Sigmoid colon (tissue), 7 donors: ENCODE measurements at places on chromosomes 7 and 10. TPM values are rescaled to one million over a fixed set of nuclear protein-coding genes. Genes with fewer than 3 reads are reported as not detected.
A peak's percentile ranks its signal among the peaks of the same experiment; 100 is the strongest.

Gene RINT1
- 22.2 TPM for total RNA-seq

Gene HOXA7
- 7.8 TPM for total RNA-seq

DNA sequence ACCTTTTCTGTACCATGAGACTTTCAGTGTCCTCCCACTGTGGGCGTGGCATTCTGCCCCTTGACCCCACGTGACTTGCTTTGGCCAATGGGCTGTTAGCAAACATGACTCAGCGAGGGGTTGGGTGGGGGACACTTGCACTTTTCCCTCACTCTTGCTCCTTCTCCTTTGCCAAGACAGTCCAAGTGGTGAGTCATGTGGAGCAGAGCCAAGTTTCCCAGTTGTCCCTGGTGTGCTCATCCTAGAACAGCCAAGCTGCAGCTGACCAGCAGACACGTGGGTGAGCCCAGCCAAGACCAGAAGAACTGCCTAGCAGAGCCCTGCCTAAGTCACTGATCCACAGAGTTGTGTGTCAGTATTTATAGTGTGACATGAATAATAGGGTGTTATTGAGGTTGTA, 82.8 kb upstream of the CPXM2 start:
- DNase-seq: no peak

Gene NODAL
- total RNA-seq: not detected

Gene PALD1
- total RNA-seq: 17.2 TPM

GRCh38 chr10:50850578-50851230, 34.7 kb downstream of the A1CF start:
- no peak for DNase-seq

Gene PAPOLB
- 0.27 TPM for total RNA-seq

Gene NPSR1
- total RNA-seq: not detected

Gene GDF2
- not detected for total RNA-seq

GRCh38 chr10:131815266-131816156, 85.3 kb upstream of the PPP2R2D start:
- DNase-seq: no peak

DNA sequence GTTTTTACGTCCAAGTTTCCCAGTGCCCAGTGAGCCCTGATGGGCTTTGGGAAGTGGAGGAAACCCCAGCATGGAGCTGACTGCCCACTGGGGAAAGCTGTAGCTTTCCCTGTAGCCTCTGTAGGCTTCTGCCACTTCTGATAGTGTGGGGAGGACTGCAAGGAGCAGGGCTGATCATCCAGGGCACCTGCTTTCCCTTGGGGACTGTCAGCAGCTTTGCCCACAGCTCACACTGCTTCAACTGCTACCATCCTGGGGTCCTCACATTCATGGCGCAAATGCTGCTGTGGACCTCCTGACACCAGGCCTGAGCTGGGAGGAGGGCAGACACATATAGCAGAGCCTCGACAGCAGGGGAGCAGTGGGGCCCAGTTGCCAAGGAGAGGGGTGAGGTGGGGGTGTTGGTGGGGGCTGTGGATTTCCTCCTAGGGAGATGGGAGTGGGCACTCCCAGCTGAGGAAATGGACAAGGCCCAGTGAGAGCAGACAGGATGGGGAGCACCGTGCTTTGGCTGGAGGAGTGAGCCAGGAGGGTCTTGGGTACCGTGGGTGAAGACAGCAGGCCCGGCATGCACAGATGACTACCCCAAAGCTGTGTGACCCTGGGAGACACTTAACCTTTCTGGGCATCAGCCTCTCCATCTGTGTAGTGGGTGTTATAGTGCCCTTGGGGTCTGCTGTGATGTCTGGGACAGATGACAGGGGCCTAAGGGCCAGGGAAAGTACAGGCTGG, 16.2 kb downstream of the RAMP3 start:
- DNase-seq: peak; percentile 48

Gene FAM25C
- not detected for total RNA-seq

DNA sequence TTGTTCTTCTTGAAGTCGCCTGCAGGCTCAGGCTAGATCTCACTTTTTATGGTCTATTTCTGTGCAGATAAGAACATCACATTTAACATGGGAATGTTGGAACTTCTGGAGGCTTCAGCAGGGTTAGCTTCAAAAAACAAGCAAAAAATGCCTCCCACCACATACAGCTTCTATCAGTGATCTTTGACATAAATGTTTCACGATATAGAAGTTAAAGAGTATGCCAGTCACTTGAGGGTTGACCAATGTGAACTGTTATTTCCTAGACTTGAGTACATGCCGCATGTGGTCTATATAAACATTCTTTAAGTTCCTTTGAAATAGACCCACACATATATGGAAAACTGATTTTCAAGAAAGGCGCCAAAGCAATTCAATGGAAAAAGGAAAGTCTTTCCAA, 219.2 kb upstream of the KLF14 start:
- DNase-seq: no peak

- no peak for DNase-seq
Observed at GRCh38 chr7:158971214-158971613, 114.9 kb downstream of the DYNC2I1 start.

Gene OR2A42
- 0.16 TPM for total RNA-seq

- no peak for DNase-seq
Observed at GRCh38 chr7:9958486-9958885, 1015.2 kb upstream of the PHF14 start.

DNA sequence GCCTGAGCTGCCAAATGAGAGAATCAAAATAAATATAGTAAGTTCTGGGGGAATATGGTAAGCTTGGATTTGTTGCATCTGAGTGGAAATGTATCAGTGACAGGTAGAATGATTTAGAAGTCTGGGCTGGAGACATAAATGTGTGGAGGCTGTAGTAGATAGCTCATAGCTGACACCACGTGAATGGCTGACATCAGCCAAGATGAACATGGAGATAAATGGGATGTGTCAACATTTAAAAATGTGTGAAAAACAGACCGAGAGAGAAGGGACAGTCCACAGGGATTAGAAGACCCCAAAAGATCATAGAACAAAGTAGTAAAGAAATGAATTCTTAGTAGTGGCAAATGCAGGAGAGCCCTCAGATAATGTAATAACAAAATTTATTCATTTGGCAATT, 40.9 kb downstream of the NAMPT start:
- DNase-seq: no peak

Gene DDX21
- 30.1 TPM for total RNA-seq

Gene MEST
- total RNA-seq: 6.4 TPM

DNA sequence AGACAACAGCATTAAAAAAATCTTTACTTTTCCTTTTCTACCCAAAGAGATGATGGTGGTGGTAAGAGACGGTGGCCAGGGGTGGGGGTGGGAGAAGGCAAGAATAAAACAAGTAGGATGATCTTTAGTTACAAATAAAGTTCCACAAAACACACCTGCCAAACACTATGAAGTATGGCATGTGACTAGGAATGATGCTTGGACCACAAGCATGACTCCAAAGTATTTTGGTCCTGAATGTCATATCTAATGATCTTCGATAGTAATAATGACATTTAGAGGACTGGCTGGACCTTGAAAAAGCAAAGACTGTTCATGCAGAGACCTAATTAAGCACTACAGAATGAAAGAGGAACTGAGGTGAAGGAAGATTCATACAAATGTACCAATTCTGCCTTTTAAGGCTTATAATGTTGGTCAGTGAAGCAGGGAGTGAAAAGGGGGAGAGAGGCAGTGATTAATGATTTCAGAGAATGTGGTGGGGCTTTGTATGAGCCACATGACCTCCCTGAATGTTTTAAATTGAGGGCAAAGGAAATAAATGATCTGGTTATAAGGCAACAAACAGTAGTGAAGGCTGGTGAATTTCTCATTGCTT, 29.6 kb upstream of the DKK1 start:
- DNase-seq: no peak

Gene ERVW-1
- total RNA-seq: not detected

DNA sequence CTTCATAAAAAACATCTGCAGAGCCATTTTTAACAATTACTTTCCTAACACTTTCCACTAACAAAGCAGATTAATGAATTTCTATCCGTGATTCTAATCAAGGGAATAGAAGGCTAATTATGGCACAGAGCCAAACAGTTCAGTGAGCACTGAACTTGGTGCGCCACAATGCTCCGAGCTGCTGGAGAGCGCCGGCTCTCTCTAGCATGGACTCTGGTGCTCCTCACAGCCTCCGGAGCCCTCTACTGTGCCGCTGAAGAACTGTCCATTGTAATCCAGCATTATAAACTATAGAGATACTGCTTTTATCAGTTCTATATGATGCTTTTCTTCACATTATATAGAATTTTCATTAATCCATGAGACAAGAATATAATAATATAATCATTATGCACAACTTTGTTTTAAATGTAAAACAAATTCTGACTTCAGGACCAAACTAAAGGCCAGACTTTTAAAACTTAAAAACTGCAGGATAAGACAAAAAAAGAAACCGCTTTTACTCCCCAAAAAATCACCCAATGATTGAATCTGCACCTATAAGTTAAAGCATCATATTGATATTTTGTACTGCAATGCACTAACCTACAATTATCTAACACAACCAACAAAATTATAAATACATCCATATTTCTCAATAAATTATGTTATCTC, 123.6 kb downstream of the RNF32 start:
- DNase-seq: peak; percentile 73

DNA sequence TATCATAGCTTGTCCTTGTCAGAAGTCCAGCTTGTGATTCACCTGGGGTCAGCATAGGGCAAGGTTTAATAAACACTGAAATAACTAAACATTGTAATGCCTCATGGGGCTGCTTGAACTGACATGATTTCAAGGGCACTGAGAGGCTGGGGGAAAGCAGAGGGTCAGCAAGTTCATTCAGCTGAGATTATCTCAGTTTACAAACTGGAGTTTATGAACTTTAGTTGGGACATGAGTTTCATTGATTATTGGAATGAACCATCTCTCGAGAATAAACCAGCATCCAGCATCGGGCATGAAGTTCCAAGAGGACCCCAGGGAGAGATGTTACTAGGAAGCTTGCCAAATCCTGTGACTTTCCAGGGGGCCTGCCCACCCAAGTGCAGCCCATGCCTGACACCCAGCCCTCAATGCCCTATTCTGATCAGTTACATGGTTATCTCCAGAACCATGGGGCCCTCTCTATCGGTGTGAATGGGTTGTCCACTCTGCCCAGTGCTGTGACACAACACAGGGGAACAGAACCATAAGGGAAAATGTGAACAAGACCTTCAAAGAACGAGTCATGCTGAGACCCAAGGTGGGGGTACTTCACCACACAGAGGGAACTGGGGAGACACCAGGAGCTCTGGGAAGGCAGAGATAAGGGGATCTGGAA, 7.9 kb upstream of the CYP3A7 start:
- DNase-seq: no peak

Gene KIF20B
- total RNA-seq: 1.7 TPM

Gene ASB10
- total RNA-seq: not detected

Gene C7orf33
- total RNA-seq: not detected

Gene RNF32
- 0.81 TPM for total RNA-seq

GRCh38 chr7:79612022-79612421, 158.6 kb upstream of the MAGI2 start:
- DNase-seq: no peak

DNA sequence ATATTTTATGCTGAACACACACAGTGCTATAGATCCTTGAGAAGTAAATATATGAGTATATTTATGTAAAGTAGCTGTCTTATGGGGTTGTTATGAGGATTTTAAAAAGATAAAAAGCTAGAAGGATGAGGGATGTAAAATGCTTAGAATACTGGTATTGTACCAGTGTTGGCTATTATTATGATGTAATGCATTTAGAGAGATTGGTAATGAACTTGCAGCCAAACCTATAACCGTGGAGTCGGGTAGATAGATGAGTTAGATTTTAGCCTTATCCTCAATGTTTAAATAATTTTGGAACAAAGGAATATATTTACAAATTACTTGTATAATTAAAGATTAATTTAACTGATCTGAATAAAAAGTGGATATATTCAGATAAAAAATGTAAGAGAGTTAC, 99.3 kb downstream of the SEC23IP start:
- no peak for DNase-seq

GRCh38 chr7:94195813-94196212, 191.7 kb upstream of the BET1 start:
- DNase-seq: no peak
